Cerebellar cortex (tissue), 1 donor: ENCODE measurements at places on chromosomes 7 and 10.
A peak's percentile ranks its signal among the peaks of the same experiment; 100 is the strongest.

- DNase-seq = no peak
These were observed 12.2 kb upstream of the ZNF488 start for GRCh38 chr10:47396311-47396717.

GRCh38 chr10:48508791-48509772, 95.8 kb downstream of the ARHGAP22 start:
- no peak for DNase-seq

DNA sequence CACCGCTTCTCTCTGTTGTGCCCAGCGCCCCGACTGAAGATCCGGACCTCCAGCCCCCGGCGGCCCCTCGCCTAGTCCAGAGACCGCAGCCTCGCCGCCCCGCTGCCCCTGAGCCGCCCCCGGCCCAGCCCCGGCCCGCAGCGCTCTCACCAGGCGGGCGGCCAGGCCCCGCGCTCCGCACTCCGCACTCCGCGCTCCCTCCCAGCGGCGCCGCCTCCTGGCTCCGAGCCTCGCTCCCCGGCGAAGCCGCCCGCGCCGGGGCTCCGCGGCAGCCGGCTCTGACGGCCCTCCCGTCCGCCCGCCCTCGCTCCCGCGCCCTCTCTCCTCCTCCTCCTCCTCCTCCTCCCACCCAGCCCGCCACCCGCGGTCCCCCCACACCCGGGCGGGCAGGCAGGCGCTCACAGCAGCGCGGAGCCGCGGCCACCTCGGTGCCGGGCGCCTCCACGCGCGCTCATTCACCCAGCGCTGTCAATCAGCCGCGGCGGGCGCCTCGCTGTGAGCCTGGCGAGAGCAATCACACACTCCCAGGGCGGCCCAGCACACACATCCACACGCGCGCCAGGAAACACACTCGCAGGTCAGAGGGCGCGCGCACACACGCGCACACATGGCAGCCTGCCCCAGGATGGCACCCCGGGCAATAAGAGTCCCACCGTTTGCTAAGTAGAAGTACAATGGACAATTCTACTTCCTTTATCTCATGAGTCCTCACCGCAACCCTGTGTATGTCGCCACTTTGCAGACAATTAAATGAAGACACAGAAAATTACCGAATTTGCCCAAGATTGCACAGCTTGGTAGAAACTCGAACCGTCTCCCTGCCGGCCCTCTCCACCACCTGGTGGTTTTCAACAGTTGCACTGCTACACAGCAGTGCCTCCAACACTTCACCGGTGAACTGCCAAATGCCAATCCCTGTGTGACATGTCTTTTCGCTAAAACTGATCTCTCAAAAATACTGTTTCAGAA, at the start of gene PRRT4:
Gene PRRT4, minus strand, starts transcription at position 280 of the 969 bp plus-strand sequence.
- peak; percentile 37 for DNase-seq

DNA sequence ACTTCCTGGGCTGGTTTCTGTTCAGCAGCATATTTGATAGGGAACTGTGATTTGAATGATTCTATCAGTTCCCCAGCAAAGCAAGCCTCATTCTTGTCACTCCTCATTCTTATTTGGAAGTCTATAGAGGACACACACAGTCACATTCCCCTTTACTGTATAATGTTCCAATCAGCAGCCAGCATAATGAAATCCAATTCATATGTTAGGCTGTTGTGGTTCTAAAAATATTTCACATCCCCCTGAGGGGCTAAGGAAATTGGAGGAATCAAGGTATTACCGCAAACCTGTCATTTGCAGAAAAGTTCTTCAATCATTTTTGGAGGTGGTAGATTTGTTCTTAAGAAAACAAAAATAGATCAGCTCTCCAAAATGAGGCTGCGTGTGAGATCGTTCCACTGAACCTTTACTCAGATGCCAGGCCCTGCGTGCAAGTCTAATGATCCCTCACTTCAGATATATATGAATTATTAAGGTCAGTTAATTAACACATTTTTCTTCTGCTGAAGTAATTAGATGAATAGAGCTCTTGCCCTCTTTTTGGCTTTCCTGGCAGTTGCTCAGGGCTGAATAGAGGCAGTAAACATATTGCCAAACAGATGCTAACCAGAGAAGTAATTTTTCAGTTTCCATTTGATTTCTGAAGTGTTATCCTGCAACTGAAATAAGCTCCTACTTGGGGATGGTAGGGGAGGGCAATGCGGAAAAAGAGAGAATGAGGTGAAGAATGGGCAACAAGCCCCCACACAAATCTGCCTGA, 31.8 kb downstream of the LSMEM1 start:
- DNase-seq = peak; percentile 21

GRCh38 chr10:89392974-89393373, 551 bp downstream of the IFIT1 start:
- peak; percentile 74 for DNase-seq

DNA sequence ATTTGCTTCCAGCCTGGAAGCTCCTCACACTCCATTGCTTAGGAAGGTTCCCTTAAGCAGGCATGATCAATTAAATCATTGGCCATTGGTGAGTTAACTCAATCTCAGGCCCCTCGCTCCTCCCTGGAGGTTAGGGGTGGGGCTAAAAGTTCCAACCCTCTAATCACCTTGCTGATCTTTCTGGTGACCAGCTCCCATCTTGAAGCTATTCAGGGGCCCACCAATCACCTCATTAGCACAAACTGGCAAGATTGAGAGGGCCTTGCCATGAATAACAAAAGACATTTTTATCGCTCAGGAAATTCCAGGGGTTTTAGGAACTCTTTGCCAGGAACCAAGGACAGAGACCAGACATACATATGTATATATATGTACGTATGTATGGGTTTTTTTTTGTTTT, 58.4 kb downstream of the AGK start:
- DNase-seq = no peak

- peak; percentile 41 for DNase-seq
These were observed 844 bp downstream of the NRF1 start for GRCh38 chr7:129612112-129613015.

GRCh38 chr10:70374775-70375614, 7.4 kb downstream of the LRRC20 start:
- DNase-seq = no peak

GRCh38 chr7:131096267-131096927, 231.3 kb upstream of the MKLN1 start:
- no peak for DNase-seq

- no peak for DNase-seq
These were observed 47.7 kb downstream of the AMZ1 start for GRCh38 chr7:2735744-2736143.

DNA sequence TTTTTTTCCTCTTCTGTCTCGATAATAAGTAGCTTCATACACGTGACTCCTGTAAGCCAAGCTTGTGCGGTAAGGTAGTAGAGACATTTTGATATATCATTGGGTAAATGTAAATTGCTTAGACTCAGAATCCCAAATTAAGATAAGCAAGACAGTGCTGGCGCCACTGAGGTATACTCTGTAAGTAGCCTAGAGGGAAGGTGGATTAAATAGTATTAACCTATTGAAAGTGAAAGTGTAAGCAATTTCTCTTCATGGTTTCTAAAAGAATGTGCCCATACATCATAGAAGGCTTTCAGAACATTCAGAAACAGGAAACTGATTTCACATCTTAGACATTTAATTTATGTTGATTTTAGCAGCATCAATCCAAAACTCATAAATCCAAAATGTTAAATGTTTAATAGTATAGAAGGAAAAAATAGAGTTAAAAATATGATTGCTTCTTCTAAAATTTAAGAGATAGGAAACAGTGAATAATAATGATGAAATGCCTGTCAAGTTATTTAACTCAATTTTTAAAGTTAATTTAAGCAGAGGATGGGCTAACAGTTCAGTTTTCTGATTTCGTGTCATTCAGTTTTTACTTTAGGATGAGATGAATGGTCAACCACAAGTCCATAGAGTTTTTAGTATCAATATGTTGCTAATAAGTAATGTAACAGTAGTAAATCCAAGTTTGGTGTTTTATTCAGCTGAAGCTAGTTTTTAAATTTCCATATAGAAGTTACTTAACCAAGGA, 36.8 kb downstream of the LRRC72 start:
- DNase-seq = no peak

- DNase-seq = peak; percentile 20
These were observed 101.7 kb upstream of the SVIL start for GRCh38 chr10:29736366-29737073.

- no peak for DNase-seq
These were observed 381.7 kb downstream of the DNAJB6 start for GRCh38 chr7:157718303-157719007.

GRCh38 chr10:104659809-104660208, 18.7 kb downstream of the SORCS3 start:
- no peak for DNase-seq

GRCh38 chr7:93314449-93314848, 82.3 kb downstream of the VPS50 start:
- DNase-seq = no peak

GRCh38 chr7:107501593-107501992, 31.7 kb downstream of the GPR22 start:
- DNase-seq = peak; percentile 53

DNA sequence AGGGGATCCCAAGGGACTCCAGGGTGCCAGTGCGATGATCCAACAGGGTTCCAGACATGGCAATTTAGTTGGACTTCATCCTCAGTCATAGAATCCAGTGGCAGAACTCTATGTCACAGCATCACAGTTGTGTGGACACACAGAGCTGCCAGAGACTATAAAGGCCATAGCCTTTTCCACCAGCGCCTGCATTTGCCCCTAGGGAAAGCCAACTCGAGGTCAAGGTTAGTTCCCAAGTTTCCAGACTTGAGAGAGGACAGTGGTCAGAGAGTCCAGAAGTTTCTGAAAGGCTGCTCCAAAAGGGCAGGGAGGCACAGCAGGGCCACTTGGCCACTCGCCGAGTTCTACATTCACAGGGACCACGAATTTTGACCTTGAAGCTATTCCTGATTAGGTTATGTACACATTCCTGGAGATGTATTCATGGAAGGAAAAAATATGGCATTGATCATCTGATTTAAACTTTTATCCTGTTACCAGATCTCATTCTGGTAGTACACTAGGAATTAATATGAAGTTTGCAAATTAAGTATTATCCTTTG, 170.1 kb downstream of the KCNMA1 start:
- DNase-seq = no peak

- DNase-seq = no peak
These were observed 23.6 kb downstream of the DDIT4 start for GRCh38 chr10:72297281-72297804.

- DNase-seq = no peak
These were observed 229.3 kb downstream of the AUTS2 start for GRCh38 chr7:69827558-69827957.

DNA sequence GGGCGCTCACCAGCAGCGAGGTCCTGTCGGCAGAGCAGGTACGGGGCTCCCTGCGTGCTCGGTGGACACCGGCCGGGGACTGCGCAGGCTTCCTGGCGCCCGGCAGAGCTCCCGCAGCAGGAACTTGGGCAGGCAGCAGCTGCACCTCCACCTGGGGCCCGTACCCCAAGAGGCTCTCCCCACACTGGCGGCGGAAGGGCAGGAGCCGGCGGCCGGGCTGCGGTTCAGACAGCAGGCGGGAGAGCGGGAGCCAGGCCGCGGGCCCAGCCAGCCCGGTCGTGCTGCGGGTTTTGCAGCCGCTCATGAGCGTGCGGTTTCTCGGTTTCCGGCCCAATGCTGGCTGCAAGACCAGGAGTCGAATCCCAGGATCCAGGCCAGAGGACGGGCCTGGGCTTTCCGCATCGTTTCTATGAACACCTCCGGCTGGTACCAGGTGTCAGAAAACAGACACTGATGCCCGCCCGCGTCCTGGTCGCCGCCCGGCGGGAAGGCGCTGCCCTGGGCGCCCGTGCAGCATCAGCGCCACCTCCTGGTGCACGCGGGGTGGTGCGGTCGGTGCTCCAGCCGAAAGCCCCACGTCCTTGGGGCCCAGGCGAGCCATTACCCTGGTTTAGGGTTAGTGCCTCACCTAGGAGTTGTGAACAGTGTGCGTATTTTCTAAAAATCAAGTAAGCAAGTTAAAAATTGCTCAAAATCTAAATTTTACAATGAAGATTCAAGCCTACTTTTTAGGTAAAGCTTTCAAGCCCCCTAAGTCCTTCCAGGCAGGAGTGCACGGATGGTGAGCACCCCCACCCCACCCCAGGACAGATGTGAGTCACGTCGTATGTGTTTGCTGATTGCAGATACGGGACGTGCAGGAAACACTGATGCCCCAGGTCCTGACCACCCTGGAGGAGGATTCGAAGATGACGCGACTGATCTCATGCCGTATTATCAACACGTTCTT, 47.4 kb upstream of the PRKAR1B start:
- DNase-seq = peak; percentile 76

GRCh38 chr10:43595739-43596298, 10.4 kb upstream of the ZNF485 start:
- DNase-seq = no peak

- DNase-seq = no peak
These were observed 19.1 kb downstream of the DPYSL4 start for GRCh38 chr10:132205650-132206376.

- no peak for DNase-seq
These were observed 266.5 kb upstream of the HGF start for GRCh38 chr7:82036146-82036886.

DNA sequence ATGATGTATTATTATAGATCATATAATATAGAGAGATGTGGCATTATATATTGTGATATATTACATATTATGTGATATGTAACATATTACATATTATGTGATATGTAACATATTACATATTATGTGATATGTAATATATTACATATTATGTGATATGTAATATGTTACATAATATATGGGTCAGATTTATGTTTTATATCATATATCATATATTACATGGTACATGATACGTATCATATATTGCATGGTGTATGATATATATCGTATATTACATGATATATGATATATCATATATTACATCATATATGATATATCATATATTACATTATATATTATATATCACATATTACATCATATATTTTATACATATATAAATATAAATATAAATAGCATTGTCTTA, 164.1 kb upstream of the NEBL start:
- no peak for DNase-seq

DNA sequence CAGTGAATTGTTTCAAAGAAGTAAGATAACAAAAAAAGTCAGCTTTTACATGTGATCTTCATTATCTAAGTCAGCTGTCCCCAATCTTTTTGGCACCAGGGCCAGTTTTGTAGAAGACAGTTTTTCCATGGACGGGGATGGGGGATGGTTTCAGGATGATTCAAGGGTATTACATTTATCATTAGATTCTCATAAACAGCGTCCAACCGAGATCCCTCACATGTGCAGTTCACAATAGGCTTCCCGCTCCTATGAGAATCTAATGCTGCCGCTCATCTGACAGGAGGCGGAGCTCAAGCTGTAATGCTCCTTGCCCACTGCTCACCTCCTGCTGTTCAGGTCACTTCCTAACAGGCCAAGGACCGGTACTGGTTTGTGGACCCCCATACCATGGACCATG, 607.5 kb downstream of the SUGCT start:
- DNase-seq = no peak

- DNase-seq = no peak
These were observed 16.9 kb upstream of the GPR146 start for GRCh38 chr7:1027242-1028043.
